Hematopoietic multipotent progenitor cell treated with erythropoietin and hydrocortisone succinate and interleukin-3 and kit ligand, for 15 days (in vitro differentiated cells): ENCODE measurements at places on chromosomes 6 and 20.

GRCh38 chr6:25698631-25699030, 46.6 kb downstream of the SCGN start:
- peak; percentile 69 for DNase-seq

- no peak for DNase-seq
Measured at GRCh38 chr20:44888226-44889103, 3.0 kb downstream of the YWHAB start.

- DNase-seq, result no peak
Measured at GRCh38 chr20:16955462-16955861, 207.3 kb downstream of the OTOR start.

- DNase-seq, result no peak
Measured at GRCh38 chr6:41451515-41452163, 94.5 kb upstream of the FOXP4 start.

- no peak for DNase-seq
Measured at GRCh38 chr6:24911796-24912382, 23.9 kb downstream of the RIPOR2 start.

DNA sequence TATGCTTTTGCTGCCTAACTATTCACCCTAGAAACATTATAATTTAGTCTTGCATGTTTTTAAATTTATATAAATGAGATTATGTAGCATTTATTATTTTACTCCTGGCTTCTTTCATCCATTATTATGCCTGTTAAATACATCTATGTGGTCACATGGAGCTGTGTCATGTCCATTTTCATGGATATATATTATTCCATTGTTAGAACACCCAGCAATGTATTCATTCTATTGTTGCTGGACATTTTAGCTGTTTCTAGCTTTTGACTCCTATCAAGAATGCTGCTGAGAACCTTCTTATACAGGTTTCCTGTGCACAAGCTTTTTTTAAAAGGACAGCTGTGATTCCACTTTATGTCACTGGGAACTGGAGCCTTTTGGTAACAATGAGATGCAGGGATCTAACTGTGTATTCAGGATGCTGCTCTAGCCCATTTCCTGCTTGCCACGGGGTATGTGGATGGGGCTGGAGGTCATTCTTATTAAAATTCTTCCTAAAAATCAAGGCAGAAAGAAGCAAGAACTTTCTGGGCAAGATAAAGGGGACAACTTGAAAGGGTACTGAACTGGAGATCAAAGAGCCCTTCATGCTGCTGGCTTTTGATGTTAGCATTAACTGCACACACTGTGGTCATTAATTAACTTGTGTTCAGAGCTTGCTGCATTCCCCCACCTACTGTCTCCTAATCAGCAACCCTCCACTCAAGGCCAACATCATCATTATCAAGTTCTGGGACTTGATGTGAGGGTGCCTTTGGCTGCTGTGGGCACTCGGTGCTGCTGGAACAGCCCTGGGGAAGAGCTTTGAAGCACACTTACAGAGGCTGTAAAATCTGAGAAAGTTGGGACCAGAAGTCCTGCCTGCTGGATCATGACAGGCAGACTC, 96.6 kb upstream of the AKIRIN2 start:
- DNase-seq, result no peak

GRCh38 chr6:124604719-124605118, 357.5 kb upstream of the RNF217 start:
- no peak for DNase-seq

GRCh38 chr6:40755046-40755681, 168.0 kb upstream of the LRFN2 start:
- no peak for DNase-seq

- DNase-seq, result peak; percentile 74
Measured at GRCh38 chr6:26044140-26045064, 42.8 kb upstream of the HFE start.

GRCh38 chr20:63103402-63104311, 96.9 kb upstream of the BHLHE23 start:
- no peak for DNase-seq

- no peak for DNase-seq
Measured at GRCh38 chr6:144662812-144663365, 377.8 kb downstream of the UTRN start.

DNA sequence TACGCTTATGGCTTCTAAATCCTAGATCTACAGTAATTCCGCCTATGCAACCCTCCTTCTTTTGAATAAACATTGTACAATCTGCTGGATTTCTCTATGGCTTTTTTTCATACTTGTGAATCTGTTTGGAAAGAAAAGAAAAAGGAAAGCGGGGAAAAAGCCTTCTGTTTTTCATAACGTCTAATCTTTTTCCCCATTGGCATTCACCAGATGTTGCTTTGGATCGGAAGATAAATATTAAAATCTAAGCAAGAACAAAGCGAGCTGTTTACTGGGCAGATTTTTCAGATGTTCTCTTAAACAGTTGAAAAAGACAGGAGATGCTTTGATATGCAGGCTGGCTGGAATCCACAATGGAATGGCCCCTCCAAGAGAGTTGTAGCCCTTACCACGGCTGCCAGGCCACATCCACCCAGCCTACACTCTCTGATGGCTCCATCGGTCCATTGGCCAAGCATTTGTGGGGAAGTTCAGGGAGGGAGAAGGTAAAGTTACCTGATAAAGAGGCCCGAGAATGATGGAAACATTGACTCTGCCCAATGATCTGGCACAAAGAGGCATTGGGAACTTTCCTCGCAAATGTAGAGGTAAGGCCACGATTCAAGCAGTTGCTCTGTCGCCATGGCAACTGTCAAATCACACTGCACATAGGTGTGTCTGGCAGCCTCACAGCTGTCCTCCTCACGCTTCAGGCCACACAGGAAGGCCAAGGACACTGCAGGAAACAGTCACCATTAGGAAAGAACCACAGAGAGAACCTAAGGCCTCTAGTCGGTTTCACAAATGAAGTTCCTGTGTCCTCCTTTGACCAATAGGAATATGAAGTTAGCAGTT, 70.3 kb downstream of the PKHD1 start:
- no peak for DNase-seq
